Activated CD8-positive, alpha-beta memory T cell treated with anti-CD3 and anti-CD28 coated beads for 4 hours (primary cell): ENCODE measurements at places on chromosomes 3 and 15.

GRCh38 chr15:59249816-59250215 lies 43.2 kb downstream of the LDHAL6B start:
- no peak for DNase-seq

GRCh38 chr3:178705925-178706324 lies 169.7 kb downstream of the KCNMB2 start:
- DNase-seq = no peak

DNA sequence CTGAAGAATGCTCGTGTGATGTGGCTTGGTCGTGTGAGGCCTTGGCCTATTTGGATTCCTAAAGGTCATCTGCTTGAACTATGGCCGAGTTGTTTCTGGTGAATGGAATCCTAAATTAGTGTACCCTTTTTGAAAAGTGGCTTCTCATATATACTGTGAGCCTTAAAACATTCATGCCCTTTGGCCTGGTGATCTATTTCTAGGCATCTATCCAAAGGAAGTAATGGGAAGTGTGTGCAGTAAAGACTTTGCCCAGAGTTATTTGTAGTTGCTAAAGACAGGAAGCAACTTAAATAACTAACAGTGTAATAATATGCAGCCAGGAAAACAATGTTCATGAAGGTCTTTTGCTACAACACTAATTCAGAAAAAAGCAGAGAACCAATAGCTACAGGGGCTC lies 3.0 kb downstream of the DGKG start:
- no peak for DNase-seq

- DNase-seq = no peak
Measured at GRCh38 chr15:62795700-62796695, 246.5 kb upstream of the TPM1 start.

- DNase-seq = no peak
Measured at GRCh38 chr15:55698653-55699052, 44.3 kb downstream of the PRTG start.

GRCh38 chr3:142319094-142319493 lies 93.7 kb upstream of the GK5 start:
- DNase-seq = no peak

GRCh38 chr15:68431792-68432401 lies at the start of gene ITGA11:
ITGA11 (minus strand) TSS chr15:68432163; CDS start chr15:68432066, 97 bp downstream.
- no peak for DNase-seq

GRCh38 chr3:160667452-160667851 lies 9.5 kb upstream of the ARL14 start:
- DNase-seq = no peak

GRCh38 chr3:126442856-126443242 lies 32.8 kb downstream of the ZXDC start:
- DNase-seq = no peak

DNA sequence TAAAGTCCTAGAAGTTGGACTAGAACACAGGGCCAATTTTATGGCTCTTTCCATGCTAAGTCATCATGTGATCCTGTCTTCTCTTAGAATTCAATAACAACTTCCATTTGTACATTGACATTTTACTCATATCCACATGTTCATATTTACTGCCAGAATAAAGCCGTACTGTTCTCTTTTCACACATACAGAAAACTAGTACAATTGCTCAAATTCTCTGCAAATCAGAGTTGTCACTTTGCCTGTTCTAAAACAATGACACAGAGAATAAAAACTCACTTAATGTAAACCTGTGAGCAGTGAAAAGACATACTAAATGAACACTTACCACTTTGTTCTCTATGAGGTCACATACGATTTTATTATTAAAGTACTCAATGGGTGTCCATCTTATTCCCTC lies 3.5 kb downstream of the LDHAL6B start:
- DNase-seq = no peak

GRCh38 chr15:98596885-98597392 lies 51.4 kb upstream of the IGF1R start:
- DNase-seq = no peak

- no peak for DNase-seq
Measured at GRCh38 chr3:194148383-194148782, 12.4 kb downstream of the HES1 start.

DNA sequence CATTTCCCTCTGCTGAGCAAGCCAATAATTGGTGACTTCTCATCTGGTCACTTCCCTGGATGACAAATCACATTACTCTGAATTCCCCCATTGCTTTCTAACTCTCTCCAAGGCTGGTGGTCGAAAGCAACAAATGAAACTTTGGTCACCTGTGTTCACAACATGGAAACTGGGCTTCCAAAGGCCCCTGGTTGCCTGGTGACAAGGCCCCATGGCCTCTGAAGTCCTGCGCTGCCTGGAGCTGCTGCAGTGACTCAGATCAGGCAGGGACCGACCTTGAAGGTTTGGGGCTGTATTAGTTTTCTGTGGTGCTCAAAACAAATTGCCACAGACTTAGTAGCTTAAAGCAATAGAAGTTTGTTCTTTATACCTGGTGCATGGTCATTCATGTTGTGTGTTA lies 345.3 kb downstream of the WDR72 start:
- DNase-seq = no peak

GRCh38 chr15:81286621-81287121 lies 37.3 kb downstream of the STARD5 start:
- DNase-seq = no peak

DNA sequence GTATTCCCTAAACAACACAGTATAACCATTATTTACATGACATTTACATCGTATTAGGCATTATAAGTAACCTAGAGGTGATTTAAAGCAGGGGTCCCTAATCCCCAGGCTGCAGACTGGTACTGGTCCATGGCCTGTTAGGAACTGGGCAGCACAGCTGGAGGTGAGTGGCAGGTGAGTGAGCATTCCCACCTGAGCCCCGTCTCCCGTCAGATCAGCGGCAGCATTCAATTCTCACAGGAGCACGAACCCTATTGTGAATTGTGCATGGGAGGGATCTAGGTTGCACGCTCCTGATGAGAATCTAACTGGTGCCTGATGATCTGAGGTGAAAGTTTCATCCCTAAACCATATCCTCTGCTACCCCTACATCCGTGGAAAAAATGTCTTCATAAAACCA lies 138.2 kb downstream of the ATP10A start:
- no peak for DNase-seq

DNA sequence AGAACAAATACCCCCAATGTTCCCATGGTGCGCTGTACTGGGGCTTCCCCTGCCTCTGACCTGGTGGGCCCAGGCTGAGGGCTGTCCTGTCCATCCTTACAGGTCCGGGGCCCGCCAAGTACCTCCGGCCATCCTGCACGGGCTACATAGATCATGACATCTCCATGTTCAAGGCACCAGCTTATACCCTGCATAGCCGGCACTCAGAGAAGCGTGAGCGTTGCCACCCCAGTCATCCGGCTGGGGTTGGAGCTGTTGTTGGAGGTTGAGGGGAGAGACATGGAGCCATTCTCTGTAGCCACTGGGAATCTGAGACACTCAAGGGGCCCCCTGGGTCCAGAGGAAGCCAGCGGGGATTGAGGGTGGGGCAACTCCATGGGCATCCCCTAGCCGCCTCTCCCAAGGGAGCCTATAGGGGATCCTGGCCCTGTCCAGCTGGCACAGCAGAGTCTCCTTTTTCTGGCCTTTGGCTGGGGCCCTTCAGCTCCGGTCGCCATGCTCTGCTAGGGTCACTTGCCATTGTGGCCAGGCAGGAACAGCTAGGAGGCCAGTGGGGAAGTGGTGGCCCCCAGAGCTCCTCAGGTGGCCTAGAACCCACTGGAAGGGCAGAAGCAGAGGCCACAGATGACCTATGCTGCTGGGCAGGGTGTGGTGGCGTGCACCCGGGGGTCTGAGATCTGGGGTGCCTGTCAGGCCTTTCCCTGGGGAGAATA lies 12.5 kb upstream of the CSPG4 start:
- no peak for DNase-seq

- no peak for DNase-seq
Measured at GRCh38 chr3:168511428-168512014, 415.8 kb upstream of the GOLIM4 start.

- no peak for DNase-seq
Measured at GRCh38 chr3:8985411-8985831, 22.1 kb upstream of the RAD18 start.

DNA sequence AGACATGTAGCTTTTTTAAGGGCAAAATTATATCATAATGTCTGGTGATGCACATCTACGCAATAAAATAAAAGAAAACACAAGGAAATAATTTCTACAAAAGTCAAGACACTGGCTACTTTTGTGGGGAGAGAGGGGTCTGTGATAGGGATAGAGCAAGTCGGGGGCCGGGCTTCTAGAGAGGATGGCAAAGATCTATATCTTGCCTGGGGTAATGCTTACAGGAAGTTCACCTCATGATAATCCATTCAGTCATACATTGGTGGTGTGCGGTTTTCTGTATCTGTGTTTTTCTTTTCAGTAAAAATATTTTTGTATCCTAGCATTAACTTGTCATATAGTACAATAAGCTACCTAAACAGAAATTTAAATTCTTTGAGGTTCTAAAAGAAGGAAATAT lies 178.8 kb downstream of the ARRDC4 start:
- no peak for DNase-seq

GRCh38 chr3:179956416-179956830 lies 80.3 kb downstream of the PEX5L start:
- no peak for DNase-seq

- no peak for DNase-seq
Measured at GRCh38 chr3:149494022-149494758, 19.7 kb downstream of the TM4SF4 start.

- DNase-seq = no peak
Measured at GRCh38 chr3:157578181-157578580, 75.0 kb upstream of the VEPH1 start.

DNA sequence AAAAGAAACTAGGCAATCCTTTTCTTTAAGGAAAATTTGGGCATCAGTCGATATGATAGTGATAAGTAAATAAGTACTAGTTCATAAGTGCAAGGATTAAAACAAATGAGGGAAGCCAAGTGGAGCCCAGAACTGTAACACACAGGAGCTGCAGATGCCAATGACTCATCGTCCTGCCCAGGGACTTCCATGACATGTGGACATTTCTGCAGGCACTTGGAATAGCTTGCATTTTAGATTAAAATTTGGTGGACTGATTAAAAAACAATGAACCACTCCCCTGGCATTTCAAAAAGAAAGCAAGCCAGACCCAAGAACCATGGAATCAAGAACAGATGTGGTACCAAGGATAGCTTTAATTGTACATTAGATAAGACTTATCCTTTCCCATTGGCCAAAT lies 2.9 kb downstream of the SAMD7 start:
- no peak for DNase-seq

DNA sequence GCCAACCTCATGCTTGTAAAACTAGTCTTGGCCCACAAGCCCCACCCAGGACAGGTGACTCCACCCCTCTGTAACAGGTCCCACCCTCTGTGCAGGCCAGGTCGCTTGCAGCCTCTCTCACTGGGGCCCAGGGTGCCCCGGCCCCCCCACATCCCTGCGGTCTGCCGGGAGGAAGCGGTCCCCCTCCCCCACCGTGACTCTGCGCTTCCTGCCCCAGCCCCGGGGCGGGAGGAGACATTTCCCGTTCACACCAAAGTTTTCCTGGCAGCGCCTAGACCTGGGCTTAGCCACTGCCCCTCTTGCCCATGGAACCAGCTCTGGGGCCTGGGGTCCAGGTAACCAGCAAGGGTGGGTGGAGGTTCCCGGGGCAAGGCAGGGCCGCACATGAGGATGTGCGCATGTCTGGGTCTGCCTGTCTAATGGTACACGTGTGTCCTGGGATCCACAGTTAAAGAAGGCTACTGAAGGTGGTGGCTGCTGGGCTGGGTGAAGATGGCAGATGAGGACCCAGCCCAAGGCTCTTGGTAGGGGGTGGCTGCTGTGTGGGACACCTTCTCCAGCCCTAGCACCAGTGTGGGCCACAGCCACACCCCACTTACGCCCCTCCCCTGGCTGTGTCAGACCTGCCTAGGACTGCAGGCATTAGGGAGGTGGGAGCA lies 8.4 kb downstream of the NBEAL2 start:
- peak; percentile 66 for DNase-seq

DNA sequence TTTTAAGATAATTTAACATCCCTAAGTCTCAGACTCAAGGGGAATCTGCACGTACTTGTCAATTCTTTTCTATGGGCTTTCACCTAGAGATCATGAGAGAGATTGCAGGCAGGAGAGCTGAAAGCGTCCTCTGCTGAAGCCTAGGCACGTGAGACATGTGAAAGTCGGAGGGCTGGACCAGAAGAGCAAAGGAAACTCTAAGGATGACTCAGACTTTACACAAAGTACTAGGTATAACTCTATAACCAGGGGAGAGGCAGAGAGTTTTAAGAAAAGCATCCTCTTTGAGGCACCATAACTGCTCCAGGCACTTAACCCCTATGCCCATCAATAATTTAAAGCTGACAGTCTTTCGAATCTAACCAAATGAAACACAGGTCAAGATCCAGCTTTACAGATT lies 436.6 kb downstream of the VGLL3 start:
- no peak for DNase-seq

- DNase-seq = no peak
Measured at GRCh38 chr3:37138816-37139215, 35.6 kb downstream of the LRRFIP2 start.

GRCh38 chr3:99473321-99473751 lies 165.1 kb upstream of the COL8A1 start:
- no peak for DNase-seq

DNA sequence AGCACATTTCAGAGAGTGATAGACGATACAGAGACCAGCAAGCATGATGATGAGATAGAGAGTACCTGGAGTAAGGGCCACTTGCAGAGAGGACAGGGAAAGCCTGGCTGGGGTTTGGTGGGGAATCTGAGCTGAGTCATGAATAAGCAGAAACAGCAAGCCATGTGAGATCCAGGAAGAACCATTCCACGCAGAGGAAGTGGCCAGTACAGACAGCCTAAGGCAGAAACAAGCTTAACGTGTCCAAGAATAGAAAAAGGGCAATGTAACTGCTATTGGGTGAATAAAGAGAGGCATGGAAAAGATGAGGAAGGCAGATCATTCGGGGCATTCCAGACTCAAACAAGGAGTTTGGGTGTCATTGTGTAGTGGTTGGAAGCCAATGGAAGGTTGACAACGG lies 816.3 kb upstream of the CFAP20DC start:
- no peak for DNase-seq

DNA sequence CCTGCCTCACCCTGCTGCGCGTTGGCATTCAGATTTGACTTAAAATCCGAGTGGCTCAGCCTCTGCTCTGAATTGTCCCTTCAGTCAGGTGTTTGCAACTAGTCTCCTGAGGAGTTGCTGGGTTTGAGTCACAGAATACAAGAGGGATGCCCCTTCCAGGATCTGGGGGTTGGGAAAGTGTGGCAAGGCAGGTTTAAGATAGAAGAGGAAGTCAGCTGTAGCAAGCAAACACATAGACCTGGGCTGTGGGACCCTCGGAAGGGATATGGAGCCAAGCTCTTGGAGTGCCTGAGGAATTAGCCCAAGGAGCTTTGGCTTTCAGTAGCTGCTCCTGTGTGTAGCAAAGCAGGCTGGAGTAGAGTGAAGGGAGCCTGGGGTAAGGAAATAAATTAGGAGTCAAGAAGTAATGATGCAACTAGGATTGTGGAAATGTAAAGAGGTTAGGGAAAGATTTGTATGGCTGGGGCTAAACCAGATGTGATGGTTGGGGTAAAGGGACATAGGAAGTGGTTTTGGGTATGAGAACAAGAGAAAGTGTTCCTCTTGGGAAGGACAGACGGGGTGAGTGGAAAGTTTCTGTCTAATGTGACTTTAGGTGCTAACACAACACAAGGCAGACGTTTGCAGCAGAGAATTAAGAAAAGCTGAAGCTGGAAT lies 41.2 kb downstream of the RAB7A start:
- DNase-seq = no peak
